Stimulated activated CD4-positive, alpha-beta T cell treated with anti-CD3 and anti-CD28 coated beads, Interleukin-2, amount 100 ng/mL, for 24 hours (primary cell): ENCODE measurements at places on chromosomes 12 and 14.

DNA sequence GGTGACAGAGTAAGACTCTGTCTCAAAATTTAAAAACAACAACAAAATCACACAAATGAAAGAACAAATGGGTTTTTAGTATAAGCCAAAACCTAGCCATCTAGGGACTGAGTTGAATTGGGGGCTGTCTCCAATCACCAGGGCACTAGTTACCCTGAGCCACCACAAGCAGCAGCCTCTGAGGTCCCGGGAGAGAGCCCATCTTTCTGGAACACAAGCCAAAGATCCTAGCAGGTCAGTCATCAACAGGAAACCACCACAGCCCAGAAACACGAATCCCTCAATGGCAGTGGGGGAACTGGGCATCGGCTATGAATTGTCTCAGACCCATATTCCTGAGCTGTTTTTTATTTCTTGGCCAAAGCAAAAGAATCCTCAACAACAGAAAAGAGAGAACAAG is 75.3 kb downstream of the KDM2B start:
- no peak for DNase-seq

- DNase-seq = no peak
These were observed 152.8 kb upstream of the PTPRQ start for GRCh38 chr12:80291108-80291754.

DNA sequence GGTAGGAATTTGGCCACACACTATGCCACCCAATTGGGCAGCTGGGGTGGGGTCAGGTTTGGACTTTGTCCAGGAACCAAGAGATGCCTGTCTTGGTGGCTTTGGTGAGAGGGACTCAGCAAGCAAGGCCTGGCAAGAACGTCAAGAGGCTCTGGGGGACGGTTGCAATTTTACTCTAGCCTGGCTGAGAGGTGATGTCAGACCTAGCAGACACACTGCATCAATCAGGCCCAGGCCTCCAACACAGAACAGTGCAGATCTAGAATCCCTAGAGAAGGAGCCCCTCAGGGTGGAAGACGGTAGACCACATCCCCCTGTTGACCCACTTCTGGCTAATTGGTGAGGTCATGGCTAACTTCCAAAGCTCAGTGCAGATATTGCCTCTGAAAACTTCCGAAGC is 1.6 kb upstream of the UNC119B start:
- DNase-seq = no peak

GRCh38 chr14:81406863-81407262 is 6.7 kb upstream of the STON2 start:
- DNase-seq = no peak

DNA sequence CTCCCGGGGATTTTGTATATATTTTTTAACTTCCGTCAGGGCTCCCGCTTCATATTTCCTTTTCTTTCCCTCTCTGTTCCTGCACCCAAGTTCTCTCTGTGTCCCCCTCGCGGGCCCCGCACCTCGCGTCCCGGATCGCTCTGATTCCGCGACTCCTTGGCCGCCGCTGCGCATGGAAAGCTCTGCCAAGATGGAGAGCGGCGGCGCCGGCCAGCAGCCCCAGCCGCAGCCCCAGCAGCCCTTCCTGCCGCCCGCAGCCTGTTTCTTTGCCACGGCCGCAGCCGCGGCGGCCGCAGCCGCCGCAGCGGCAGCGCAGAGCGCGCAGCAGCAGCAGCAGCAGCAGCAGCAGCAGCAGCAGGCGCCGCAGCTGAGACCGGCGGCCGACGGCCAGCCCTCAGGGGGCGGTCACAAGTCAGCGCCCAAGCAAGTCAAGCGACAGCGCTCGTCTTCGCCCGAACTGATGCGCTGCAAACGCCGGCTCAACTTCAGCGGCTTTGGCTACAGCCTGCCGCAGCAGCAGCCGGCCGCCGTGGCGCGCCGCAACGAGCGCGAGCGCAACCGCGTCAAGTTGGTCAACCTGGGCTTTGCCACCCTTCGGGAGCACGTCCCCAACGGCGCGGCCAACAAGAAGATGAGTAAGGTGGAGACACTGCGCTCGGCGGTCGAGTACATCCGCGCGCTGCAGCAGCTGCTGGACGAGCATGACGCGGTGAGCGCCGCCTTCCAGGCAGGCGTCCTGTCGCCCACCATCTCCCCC is 777 bp downstream of the ASCL1 start:
- DNase-seq = peak; percentile 38

GRCh38 chr12:94593822-94594442 is 56.4 kb downstream of the TMCC3 start:
- DNase-seq = no peak

DNA sequence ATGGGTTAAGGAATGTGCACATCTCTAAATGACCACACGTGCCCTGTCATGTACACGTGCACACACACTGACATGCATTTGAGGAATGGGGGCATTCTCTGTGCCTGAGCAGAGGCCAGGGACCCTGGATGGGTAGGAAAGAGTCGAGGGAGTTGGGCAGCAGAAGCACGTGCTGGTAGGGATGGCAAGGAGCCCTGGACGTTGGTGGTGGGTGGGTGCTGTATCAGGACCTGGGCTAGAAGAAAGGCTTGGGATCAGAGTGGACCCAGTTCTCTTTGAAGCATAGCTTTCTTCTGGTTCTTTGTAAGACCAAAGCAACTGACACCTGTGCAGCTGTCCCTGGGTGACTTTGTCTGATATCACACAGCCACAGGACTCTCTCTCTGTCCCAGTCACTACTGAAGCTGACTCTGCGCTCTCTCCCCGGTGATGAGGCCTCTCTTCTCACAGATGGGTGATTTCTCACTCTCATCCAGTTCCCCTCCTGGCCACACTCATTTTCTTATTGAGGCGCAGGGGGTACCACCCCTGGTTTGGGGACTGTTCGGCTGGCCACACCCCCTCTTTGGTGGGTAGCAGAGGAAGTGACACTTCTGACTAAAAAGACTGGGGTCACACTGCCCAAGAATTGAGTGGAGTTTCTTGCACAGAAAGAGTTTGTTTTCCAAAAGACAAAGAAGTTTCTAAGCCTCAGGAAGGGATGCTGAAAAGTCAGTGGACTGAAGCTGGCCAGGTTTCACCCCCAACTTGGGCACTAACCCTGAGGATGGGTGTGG is 171.7 kb upstream of the RTL1 start:
- DNase-seq = no peak

- DNase-seq = no peak
These were observed 518.5 kb downstream of the SOX5 start for GRCh38 chr12:23431006-23431405.
